Renal cortex interstitium (tissue), 15 donors: ENCODE measurements at places on chromosomes 2 and 18.

DNA sequence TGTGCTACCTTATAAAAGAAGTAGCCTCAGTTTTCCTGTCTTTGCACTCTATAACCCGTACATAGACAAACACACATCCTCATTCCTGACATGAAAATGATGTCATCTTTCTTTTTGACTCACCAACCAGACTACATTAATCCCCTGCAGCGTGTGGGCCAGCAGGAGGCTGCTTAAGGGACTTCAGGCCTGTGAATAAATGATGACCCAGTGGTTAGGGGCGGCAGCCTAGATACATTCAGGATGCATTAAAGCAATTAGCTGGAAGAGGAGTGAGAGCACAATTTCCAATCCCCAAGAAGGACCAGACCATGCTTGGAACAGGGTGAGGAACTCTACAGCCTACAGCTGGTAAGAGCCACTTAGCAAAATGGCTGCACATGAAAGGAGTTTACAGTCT is 57.3 kb upstream of the KLF7 start:
- no peak for DNase-seq

DNA sequence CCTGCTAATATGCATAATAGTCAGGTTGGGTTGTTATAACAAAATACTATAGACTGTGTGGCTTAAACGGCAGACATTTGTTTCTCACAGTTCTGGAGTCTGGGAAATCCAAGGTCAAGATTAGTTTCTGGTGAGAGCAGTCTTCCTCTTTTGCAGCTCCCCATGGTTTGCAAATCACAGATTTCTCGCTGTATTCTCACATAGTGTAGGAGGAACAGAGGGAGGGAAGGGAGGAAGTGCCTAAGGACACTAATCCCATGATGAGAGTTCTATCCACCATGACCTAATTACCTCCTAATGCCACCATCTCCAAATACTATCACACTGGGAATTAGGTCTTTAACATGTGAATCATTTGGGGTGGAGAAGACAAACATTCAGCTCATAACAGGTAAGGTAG is 20.1 kb upstream of the PTH2R start:
- no peak for DNase-seq

- no peak for DNase-seq
These were observed 127.1 kb upstream of the CHAC2 start for GRCh38 chr2:53640466-53640865.

DNA sequence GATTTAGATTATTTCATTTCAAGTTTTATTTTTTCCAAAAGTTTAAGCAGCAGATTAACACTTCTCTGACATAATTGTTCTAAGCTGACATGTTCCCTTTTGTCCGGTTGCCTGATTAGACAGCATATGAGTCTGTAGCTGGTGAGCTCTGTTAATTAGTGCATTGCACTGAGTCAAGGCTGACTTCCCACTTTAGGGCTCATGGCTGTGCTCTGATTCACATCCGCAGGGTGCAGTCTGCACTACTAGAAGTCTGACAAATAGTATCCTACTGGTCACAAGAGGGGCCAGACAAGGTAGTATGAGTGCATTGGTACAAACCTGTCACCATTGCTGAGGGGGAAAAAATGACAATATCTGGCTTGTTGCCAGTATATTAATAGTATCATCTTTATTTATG is 443.9 kb upstream of the ZNF804A start:
- DNase-seq: no peak

GRCh38 chr2:27962006-27962405 is 71.5 kb downstream of the BABAM2 start:
- DNase-seq: no peak

GRCh38 chr2:151097128-151097527 is 164.5 kb downstream of the RBM43 start:
- no peak for DNase-seq

GRCh38 chr2:210515911-210516310 is 39.4 kb upstream of the LANCL1 start:
- no peak for DNase-seq

GRCh38 chr2:59988341-59988740 is 565.1 kb downstream of the BCL11A start:
- DNase-seq: no peak

DNA sequence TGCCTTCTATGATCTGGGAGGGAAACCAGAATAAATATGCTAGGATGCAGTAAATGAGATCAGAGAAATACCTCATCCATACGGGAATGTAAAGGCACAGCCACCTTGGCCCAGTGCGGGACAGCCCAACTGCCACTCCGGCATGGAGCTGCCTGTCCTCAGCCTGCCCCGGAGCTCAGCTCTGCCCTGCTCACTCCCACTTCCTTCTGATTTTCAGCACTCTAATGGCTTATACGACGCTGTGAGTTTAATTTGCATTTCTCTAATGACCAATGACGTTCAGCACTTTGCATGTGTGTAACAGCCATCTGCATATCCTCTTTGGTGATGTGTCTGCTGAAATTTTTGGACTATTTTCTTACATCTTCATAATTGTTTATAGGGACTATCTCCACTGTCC is 172.5 kb upstream of the RAB6C start:
- no peak for DNase-seq

GRCh38 chr2:42572297-42573081 is 4.1 kb downstream of the MTA3 start:
- DNase-seq: no peak

GRCh38 chr2:18792226-18792629 is 202.9 kb upstream of the NT5C1B start:
- peak; percentile 34 for DNase-seq

DNA sequence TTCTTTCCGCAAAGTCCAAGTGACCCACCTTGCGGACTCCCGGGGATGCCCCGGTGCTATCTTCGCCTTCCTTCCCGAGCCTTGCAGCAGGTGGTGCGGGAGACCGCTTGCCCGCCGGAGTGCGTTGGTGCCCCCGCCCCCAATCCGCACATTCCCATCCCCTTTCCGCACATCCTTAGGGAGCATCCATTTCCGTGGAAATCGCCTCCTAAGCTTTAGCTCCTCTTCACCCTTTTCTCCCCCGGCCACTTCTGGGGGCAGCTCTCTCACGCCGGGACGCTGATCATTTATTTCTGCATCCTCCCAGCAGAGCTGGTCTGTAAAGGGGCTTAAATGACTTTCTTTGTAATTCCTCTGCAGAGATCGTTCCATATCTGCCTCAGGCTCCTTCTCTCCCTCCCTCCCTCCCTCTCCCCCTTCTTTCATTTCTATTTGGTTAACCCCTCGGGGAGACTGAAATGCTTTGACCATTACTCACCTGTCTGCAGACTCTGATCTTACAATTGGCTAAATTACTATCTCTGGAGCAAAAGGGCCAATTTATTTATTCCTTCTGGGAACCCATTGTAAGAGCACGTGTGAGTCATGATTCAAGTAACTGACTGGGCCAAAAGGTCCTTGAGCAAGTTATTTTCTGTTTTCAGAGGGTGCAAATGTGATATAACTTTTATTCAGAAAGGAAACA is 1.3 kb upstream of the LYPD1 start:
- DNase-seq: no peak

GRCh38 chr2:45855374-45855773 is 203.9 kb downstream of the PRKCE start:
- no peak for DNase-seq

GRCh38 chr2:177317443-177317842 is 52.9 kb upstream of the NFE2L2 start:
- no peak for DNase-seq

GRCh38 chr18:29146068-29146467 is 969.1 kb upstream of the CDH2 start:
- no peak for DNase-seq

- no peak for DNase-seq
These were observed 26.0 kb downstream of the CWC22 start for GRCh38 chr2:179981085-179981484.

DNA sequence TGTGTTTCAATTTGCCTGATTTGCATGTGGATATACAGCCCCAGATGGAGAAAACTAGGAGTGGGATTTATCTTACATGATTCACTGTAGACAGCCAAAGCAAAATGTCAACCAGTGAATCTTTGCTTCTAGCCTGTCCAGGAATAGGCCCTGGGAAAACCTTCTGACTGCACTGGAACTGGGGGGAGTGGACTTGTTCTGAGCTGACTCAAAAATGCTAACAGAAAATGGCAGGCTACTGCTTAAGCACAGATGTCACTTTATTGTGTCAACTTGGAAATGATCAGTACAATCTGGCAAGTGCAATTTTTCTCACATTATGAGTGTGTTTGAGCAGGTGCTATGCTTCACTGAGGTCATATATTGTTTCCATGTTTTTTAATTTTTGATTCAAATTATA is 593.7 kb downstream of the NRXN1 start:
- no peak for DNase-seq
